ENCODE measurements at places on chromosomes 16 and 17. TPM values are rescaled to one million over a fixed set of nuclear protein-coding genes. Genes with fewer than 3 reads are reported as not detected.
A peak's percentile ranks its signal among the peaks of the same experiment; 100 is the strongest.

DNA sequence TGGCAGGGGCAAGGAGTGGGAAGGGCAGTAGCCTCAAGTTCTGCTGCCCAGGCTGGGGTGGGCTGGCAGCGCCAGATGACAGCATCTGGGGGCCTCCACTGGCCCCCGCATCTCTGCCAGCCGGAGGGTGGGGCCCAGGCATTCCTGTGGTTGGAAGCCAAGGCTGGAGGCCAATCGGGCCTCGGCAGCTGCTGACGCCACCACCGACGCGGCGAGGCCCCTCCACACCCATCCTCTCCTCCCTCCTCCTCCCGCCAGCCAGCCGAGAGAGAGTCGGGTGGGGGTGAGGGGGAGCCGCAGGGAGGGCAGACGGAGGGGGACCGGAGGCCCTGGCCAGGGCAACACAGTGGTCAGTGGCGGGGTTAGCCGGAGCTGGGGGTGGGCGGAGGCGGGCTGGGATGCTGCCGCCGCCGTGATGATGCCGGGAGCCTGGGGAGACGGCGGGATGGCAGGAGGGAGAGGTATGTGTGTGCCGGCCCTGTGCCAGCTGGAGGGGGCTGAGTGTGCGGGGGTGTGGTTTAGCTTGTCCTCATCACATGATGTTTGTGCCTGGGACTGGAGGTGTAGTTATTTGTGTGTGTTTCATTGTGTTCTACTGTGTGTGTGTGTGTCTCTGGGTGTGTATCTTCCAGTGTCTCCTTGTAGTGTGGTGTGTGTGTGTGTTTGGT is 36.6 kb downstream of the ARHGAP23 start:
- DNase-seq: no peak
- H3K27ac ChIP-seq: no peak overlapping the region
- H3K4me1 ChIP-seq: no peaks in the 10 kb centered on the region
- H3K36me3 ChIP-seq: no peaks in the 10 kb centered on the region
- H3K4me3 ChIP-seq: no peak overlapping the region
- no peaks in the 10 kb centered on the region for H3K27me3 ChIP-seq

The ADAT1 gene
- 70.0 TPM for total RNA-seq

- H3K27me3 ChIP-seq: no peaks in the 10 kb centered on the region
- no peak overlapping the region for H3K4me3 ChIP-seq
- H3K36me3 ChIP-seq: no peaks in the 10 kb centered on the region
- peaks cover 4% of the 10 kb centered on the region for H3K4me1 ChIP-seq
- DNase-seq: no peak
- H3K27ac ChIP-seq: no peak overlapping the region
Measured at GRCh38 chr17:6912110-6913051, 80.9 kb upstream of the TEKT1 start.

GRCh38 chr16:4847774-4848587 is 700 bp downstream of the UBN1 start:
- no peaks in the 10 kb centered on the region for H3K27me3 ChIP-seq
- H3K27ac ChIP-seq: peak overlapping the region; percentile 85
- peaks cover 13% of the 10 kb centered on the region for H3K36me3 ChIP-seq

The OR4D1 gene
- not detected for total RNA-seq

DNA sequence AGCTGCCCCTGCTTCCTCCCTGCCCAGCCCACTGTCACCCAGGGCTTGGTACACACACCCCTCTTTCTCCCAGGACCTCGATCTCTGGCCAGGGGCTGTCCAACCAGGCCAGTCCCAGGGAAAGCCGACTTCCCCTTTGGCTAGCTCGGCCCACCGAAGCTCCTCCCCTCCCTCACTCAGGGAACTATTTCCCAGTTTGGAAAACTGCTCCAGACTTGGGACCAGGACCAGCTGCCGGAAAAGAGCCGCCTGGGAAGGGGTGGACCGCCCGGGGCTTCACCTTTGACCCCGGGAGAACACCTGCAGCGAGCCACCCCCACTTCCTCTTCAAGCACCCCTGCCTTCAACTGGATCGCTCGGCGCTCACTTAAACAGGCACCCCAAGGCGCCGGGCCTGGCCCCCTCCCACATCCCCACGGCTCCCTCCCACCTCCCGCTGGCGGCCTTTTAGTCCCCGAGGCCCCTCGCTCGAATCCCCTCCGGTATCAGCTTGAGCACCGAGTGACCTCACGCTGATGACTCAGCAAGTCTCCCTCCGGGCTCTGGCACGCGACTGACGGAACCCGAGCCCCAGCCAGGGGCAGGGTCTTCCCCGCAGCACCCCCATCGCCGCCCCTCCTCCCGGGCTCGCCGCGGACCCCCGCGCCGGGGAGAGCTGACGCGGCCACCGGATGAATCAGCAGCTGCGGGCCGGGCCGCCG is 934 bp downstream of the MAFG start:
- peak overlapping the region; percentile 71 for H3K27ac ChIP-seq
- H3K4me1 ChIP-seq: peaks cover 27% of the 10 kb centered on the region
- H3K27me3 ChIP-seq: no peaks in the 10 kb centered on the region
- no peaks in the 10 kb centered on the region for H3K36me3 ChIP-seq

The MARCHF10 gene
- not detected for total RNA-seq

The SHCBP1 gene
- 25.3 TPM for total RNA-seq

DNA sequence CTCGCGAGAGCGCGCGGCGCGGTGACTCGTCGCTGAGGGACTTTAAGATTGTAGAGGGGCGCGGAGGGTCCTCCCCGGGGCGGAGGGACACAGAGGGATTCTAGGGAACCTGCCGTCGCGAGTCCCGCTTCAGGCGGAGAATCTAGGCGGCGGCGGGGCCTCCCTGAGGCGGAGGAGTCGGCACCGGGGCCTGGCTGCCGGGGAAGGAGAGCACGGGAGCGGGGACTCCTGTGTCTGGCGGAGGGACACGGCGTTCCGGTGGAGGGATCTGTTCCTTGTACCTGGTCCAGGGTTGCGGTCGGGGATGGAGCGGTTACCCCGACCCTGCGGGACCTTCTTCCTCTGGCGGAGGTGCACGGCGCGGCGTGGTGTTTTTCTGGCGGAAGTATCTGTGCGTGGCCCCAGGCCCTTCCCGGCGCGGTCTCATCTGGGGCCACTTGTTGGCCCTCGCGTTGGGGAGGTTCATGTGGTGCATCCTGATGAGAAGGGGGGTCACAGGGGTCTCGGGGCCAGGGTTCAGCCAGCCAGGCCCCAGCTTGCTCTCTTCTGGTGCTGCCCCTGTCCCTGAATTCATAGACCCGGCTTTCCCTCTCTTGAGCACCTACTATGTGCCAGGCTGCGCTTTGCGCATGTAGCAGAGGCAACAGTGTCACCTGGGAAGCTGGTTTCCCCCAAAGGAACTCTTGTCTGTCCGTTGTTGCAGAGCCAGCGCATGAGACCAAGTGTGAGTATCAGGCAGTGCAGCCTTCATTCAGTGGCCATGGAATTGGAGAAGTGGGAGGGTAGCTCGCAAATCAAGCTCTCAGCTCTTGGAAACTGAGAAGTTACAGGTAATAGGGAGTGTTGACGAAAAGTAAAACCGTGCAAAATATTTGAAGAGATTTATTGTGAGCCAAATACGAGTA is 563 bp upstream of the ZKSCAN2 start:
- DNase-seq: peak; percentile 44
- H3K4me1 ChIP-seq: no peaks in the 10 kb centered on the region
- H3K27me3 ChIP-seq: no peaks in the 10 kb centered on the region

The ZG16 gene
- total RNA-seq: not detected

GRCh38 chr17:2064980-2065785 is 10.3 kb downstream of the HIC1 start:
- peak overlapping the region; percentile 34 for H3K27ac ChIP-seq
- no peak overlapping the region for H3K4me3 ChIP-seq
- H3K27me3 ChIP-seq: no peaks in the 10 kb centered on the region
- DNase-seq: no peak
- H3K36me3 ChIP-seq: peaks cover 29% of the 10 kb centered on the region

DNA sequence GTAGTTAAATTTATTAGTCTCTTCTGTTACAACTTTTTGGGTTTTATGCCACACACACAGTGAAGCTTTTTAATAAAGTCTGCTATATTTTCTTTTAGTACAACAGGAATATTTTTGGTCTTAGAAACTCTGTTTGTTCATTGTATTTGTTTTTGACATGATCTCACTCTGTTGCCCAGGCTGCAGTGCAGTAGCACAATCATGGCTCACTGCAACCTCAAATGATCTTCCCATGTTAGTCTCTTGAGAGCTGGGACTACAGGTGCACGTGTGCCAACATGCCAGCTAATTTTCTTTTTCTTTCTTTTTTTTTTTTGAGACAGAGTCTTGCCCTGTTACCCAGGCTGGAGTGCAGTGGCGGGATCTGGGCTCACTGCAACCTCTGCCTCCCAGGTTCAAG is 27.1 kb downstream of the PPM1D start:
- no peak overlapping the region for H3K27ac ChIP-seq
- H3K4me3 ChIP-seq: no peak overlapping the region
- H3K4me1 ChIP-seq: no peaks in the 10 kb centered on the region
- DNase-seq: no peak
- H3K36me3 ChIP-seq: no peaks in the 10 kb centered on the region
- no peaks in the 10 kb centered on the region for H3K27me3 ChIP-seq

The PRSS21 gene
- 58.3 TPM for total RNA-seq

GRCh38 chr17:77248216-77249114 is 107.7 kb downstream of the SEC14L1 start:
- H3K27me3 ChIP-seq: no peaks in the 10 kb centered on the region
- no peak for DNase-seq

DNA sequence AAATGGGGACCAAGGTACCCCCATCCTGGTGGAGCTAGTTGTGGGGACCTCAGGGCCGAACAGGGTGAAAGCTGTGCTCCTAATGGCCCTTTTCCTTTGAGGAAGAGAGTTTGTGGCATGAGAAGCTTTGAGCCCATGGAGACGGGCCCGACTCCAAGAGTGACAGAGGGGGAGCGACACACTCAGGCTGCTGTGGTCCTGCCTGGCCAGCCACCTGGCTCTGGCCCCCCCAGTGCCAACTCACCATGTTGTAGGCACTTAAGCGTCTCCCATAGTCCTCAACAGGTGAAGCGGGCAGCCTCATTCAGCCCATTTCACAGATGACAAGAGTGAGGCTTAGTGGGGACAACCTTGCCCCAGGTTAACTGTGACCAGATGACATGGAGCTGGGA is 1.6 kb downstream of the IL21R start:
- H3K4me1 ChIP-seq: peaks cover 57% of the 10 kb centered on the region
- peak overlapping the region; percentile 97 for H3K27ac ChIP-seq
- H3K36me3 ChIP-seq: peaks cover 8% of the 10 kb centered on the region
- peak overlapping the region; percentile 86 for H3K4me3 ChIP-seq

The RNF40 gene
- total RNA-seq: 84.7 TPM

- no peak overlapping the region for H3K4me3 ChIP-seq
- H3K27me3 ChIP-seq: no peaks in the 10 kb centered on the region
- peaks cover 24% of the 10 kb centered on the region for H3K36me3 ChIP-seq
- H3K4me1 ChIP-seq: no peaks in the 10 kb centered on the region
- no peak for DNase-seq
Measured at GRCh38 chr16:13945744-13946485, 26.0 kb downstream of the ERCC4 start.

The PRSS8 gene
- total RNA-seq: 0.33 TPM

The TOB1 gene
- 16.9 TPM for total RNA-seq

DNA sequence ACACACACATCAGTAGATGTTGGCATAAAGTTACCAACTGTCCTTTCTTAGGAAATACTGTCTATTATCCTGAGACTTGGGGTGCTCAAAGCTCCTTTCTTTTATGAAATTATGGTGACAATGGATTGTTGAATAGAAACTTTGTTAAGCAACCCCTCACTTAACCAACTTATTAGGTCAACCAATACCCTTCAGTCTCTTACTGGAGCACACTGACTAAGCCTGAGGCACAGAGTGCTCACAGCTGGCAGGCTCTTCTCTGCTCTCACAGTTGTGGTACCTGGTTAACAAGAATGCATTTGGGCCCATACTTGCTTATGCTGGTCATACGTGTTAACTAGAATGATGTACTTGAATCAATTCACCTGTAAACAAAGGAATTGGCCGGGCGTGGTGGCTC is 24.8 kb downstream of the CD300LF start:
- no peak for DNase-seq
- H3K27ac ChIP-seq: no peak overlapping the region
- H3K4me1 ChIP-seq: peaks cover 21% of the 10 kb centered on the region
- no peaks in the 10 kb centered on the region for H3K27me3 ChIP-seq
- no peak overlapping the region for H3K4me3 ChIP-seq
- H3K36me3 ChIP-seq: no peaks in the 10 kb centered on the region

DNA sequence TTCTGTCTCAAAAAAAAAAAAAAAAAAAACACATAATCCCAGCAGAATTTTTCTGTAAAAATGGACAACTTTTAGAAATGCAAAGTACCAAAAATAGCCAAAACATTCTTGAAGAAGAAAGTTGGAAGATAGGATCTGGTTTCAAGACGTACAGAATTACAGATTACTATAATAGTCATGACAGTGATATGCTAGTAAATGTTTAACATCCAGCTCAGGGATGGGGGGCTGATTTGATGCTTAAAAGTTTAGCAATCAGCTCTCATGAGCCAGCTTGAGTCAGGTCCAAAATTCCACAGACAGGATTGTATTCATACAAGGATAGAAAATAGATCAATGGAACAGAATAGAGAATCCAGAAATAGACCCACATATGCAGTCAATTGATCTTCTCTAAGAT is 100.5 kb downstream of the CYB561 start:
- H3K27me3 ChIP-seq: no peaks in the 10 kb centered on the region
- DNase-seq: no peak
- no peak overlapping the region for H3K4me3 ChIP-seq

Data from GM12878 (cell line).